Right renal pelvis (tissue), 4 donors: ENCODE measurements at places on chromosomes 12 and 14. TPM values are rescaled to one million over a fixed set of nuclear protein-coding genes. Genes with fewer than 3 reads are reported as not detected.

KRT85 gene
- not detected for polyA plus RNA-seq

HDAC7 gene
- 79.4 TPM for polyA plus RNA-seq

MMP17 gene
- polyA plus RNA-seq = 1.1 TPM

GTF2H3 gene
- 38.4 TPM for polyA plus RNA-seq

PTGER2 gene
- 6.2 TPM for polyA plus RNA-seq

GRCh38 chr12:85155791-85156190 lies 119.6 kb downstream of the LRRIQ1 start:
- no peak for DNase-seq

GRCh38 chr12:120227233-120228040 lies 26.5 kb upstream of the RPLP0 start:
- no peak for DNase-seq

DNA sequence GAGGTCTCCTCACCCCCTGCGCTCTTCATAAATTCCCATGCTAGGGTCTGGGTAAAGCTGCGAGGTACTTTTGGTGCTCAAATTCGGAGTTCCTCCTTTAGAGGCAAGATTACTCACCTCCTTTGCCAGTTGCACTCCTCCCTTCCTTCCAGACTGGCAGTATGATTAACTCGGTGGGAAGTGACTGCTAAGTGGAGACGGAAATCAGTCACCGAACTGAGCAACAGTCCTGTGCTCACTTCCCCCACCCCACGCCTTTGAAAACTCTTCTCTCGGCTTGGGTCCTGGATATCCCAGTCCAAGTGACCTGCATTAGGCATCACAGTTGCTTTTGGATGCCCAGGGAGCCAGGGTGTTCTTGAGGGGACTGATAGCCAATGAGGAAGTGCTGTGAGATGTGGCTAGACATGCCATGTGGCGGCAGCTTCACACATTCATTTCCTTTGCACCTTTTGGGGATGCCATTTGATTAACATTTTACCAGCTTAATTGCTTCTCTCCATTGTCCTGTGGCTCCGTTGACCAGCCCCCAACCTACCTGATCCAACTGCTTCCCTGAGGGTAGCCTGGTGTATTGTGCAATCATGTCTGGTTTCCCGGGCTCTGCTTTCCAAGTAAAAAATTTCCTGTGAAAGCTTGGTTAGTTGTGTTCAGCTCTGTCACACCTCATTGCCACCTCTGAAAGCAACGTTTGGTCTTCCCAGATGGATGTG lies 840 bp downstream of the PNP start:
- DNase-seq = peak; percentile 41

DNA sequence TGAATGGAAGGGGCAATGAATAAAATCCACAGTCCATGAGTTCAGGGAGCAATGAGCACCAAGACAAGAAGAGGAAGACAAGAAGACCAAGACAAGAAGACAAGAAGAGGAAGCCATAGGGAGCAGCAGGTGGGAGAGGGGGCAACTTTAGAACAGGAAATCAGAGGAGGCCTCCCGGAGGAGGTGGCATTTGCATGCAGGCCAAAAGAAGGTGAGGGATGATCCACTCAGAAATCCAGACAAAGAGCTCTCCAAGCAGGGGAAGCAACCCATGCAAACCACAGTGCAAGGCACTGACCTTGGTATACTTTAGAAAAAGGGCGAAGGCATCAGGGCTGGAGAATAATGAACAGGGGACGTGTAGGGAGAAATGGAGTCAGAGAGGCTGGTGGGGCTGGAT lies 58.6 kb downstream of the SCARB1 start:
- DNase-seq = no peak

- no peak for DNase-seq
Measured at GRCh38 chr12:106239241-106239950, 8.4 kb downstream of the CKAP4 start.

DNA sequence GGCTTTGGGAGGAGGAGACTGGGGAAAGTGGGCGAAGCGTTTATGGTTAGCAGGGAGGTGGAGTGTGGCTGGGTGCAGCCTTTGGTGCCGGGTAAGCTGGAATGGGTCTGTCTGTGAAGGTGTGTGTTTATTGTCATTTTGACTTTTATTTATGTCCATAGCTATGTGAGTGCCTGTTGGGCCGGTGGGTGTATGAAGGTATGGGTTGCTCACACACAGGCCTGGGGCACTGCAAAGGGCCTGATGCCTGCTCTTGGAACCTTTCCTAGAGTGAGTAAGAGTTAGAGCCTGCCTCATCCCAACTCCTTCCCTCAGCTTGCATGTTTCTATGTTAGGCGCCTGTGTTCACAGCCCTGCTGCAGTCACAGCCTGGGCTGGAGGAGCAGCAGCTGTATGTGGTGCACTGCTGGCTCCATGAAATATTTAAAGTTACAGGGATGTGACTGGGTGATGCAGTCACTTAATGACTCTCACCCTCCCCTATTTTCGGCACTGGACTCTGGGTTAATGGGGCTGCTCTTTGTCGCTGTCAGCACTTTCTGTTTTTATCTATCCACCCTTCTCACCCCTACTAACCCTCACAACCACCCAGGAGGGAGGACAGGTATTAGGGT lies 2.6 kb upstream of the PPP1R1A start:
- DNase-seq = no peak

DNA sequence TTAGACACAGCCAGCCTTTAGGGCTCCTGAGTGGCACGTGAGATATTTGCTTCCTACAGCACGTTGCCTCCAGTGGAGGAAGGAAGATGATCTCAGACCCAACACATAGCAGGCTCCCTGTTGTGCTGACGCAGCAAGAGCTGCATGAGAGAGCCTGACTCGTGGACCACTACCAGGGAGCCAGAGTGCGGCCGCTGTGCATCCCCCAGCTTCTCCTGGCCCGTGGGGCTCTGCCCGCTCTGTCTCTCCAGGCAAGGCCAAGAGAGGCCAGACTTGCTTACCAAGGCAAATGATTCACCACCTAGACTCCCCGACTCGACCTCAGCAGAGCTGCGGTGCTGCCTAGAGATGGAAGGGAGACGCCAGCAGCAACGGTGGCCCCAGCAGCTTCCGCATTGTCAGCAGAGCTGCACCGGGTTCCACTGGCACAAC lies 37.5 kb downstream of the MAP3K9 start:
- DNase-seq = no peak

DNA sequence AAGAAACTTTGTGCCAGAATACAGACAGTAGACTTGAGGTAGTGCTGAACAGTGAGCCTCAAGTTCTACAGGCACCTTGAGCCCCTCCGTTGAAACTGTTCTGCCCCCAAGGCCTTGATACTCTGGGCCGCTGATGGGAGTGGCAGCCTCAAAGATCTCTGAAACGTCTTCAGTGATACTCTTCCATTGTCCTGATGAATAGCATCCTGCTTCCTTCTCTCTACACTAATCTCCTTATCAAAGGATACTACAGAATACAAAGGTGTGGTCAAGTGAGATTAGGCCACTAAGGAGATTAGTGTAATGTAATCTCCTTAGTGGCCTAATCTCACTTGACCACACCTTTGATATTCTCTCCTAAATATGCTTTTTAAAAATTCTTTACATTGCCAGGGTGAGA lies 419.8 kb upstream of the SEL1L start:
- DNase-seq = no peak

- DNase-seq = no peak
Measured at GRCh38 chr12:39780913-39781446, 161.4 kb upstream of the ABCD2 start.

- DNase-seq = no peak
Measured at GRCh38 chr14:77086017-77086727, 11.9 kb upstream of the CIPC start.

DNA sequence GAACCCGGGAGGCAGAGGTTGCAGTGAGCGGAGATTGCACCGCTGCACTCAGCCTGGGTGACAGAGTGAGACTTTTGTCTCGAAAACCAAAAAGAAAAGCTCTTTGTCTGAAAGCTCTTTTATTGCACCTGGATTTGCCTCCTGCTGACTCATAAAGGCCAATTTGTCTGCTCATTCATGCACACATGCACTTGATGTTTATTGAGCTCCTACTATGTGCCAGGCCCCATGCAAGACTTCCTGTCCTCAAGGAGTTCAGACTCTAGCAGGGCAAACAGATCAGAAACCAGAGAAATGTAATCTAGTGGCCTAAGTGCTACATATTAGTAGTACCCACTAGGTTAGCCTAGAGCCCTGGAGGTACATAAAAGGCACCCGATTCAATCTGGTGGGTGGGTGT lies 16.3 kb upstream of the MLEC start:
- no peak for DNase-seq

- no peak for DNase-seq
Measured at GRCh38 chr14:86505808-86506207, 975.9 kb downstream of the FLRT2 start.

GRCh38 chr12:76830436-76830835 lies 48.4 kb downstream of the CSRP2 start:
- DNase-seq = no peak
